ENCODE measurements at places on chromosomes 3 and 15.
A peak's percentile ranks its signal among the peaks of the same experiment; 100 is the strongest.

- DNase-seq, result no peak
Measured at GRCh38 chr3:112786881-112787579, 59.6 kb downstream of the CD200R1L start.

- no peak for DNase-seq
Measured at GRCh38 chr3:138230525-138230924, 43.4 kb downstream of the ARMC8 start.

GRCh38 chr3:193902607-193903511 lies 233.1 kb upstream of the HES1 start:
- no peak for DNase-seq

DNA sequence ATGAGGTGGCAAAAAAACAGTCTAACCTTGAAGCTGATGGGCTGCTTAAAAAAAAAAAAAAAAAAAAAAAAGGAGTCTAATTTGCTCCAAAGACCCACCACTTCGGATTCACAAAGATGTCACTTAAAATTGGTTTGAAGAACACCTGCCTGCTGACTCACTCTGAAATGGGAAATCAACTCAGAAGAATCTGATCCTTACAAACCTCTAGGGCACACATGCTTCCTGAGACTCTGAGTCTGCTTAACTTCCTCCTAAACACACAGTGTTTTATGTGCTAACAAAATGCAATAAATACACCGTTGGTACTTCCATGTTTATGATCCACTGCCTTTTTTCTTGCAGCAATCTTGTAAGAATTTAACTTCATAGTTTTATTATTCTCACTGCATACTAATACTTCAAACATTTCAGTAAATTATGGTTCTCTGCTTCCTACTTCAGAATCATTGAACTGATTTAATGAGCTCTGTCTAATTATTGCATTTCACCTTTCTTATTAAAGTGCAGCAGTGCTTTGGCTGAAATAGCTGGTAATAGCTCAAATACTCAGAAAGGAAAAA lies 73.0 kb upstream of the FRMD4B start:
- DNase-seq, result no peak

DNA sequence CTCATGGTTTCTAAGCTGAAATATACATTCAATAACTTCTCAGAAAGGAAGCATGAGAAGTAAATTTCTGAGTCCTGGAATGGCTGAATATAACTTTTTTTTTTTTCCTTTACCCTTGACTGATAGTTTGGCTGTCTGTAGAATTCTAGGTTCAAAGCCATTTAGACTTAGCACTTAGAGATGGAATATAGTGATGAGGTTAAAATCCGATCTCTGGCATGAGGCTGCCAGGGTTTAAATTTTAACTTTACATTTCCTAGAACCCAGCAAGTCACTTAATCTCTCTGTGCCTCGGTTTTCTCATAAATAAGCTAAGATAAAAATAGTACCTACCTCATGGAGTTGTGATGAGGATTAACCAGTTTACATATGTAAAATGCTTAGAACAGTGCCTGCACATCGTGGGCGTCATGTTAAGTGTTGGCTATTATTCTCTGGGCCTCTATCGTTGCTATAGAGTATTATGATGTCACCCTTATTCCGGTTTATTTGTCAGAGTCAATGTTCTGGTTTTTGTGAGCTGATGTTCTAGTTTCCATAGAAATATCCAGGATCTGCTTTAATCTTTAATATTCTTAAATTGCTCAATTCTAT lies 199.8 kb upstream of the TLE3 start:
- DNase-seq, result no peak

DNA sequence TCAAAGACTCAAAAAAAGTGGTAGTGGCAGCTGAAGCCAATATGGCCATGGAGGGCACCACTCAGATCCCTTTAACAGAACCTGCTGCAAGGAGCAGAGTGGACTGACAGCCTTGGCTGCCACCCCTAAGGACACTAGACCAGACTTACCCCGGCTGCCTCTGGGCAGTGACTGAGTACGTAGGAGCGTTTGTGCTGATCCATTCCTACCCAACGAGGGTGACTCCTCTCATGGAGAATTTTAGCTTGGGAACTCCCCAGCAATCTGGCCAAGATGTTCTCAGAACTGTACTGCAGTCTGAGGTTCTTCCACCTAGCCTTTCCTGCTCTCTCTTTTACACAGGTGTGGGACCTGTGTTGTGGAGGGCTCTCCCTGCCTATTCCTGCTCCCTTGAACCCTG lies 22.1 kb downstream of the CLEC3B start:
- no peak for DNase-seq

GRCh38 chr15:74122403-74123130 lies 7.8 kb upstream of the ISLR2 start:
- no peak for DNase-seq

DNA sequence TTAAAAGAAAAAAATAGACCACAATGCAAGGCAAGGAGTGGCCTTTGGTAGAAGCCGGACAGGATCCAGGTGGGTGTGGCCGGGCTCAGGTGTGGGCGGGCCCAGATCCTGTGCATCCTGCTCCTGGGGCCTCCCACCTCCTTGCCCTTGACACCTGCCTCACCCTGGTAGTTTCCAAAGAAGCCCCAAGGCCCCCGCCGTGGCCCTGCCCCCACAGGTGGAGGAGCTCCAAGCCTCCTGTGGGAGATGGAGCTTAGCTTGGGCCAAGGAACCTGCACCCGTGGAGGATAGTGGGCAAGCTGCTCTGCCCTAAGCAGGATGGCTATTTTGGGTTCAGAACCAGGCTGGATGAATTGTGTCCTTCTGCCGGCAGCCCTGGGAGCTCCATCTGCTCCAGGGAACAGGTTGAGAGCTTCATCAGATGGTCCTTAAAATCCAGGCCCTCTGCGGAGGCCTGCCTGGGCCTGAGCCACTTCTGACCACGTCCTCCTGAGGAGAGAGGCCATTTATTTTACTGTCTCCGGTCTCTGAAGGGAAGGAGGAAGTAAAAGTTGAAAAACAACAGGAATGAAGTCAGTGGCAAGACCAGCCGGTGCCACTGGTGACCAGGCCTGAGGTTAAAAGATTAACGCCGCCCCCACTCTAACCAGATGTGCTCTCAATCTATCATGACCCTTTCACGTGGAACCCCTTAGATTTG lies 53.9 kb upstream of the KLF13 start:
- no peak for DNase-seq

GRCh38 chr3:165463531-165463930 lies 267.3 kb upstream of the SLITRK3 start:
- no peak for DNase-seq

GRCh38 chr15:43325039-43325684 lies 5.2 kb downstream of the LCMT2 start:
- no peak for DNase-seq

DNA sequence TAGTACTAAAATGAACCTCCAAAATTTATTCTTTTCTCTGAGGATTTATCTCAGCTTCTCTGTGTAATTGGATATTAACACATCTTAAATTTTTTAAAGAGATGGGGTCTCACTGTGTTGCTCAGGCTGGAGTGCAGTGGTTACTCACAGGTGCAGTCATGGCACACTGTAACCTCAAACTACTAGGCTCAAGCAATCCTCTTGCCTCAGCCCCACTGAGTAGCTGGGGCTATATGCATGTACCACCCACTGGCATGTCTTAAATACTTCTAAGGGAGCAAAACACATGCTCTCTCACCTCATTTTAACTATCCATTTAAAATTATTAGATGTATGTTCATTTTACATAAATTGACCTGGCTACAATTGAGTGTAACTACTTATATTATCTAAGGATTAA lies 11.3 kb upstream of the TMEM87A start:
- DNase-seq, result no peak

DNA sequence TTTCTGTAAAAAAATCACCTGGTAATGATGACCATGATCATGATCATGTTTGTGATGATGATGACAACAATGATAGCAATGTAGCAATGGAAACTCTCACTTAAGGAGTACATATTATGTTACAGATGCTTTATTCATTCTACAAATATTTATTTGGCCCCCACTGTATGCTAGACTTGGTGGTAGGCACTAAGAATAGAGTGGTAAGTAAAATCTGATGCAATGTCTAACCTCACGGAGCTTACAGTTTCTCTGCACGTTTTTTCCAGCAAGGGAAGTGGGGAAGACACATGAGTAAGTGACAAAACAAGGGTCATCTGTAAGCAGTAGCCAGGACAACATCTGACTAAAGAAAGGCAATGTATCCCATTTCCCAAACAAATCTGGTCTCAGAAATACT lies 199.4 kb upstream of the MRPL3 start:
- no peak for DNase-seq

DNA sequence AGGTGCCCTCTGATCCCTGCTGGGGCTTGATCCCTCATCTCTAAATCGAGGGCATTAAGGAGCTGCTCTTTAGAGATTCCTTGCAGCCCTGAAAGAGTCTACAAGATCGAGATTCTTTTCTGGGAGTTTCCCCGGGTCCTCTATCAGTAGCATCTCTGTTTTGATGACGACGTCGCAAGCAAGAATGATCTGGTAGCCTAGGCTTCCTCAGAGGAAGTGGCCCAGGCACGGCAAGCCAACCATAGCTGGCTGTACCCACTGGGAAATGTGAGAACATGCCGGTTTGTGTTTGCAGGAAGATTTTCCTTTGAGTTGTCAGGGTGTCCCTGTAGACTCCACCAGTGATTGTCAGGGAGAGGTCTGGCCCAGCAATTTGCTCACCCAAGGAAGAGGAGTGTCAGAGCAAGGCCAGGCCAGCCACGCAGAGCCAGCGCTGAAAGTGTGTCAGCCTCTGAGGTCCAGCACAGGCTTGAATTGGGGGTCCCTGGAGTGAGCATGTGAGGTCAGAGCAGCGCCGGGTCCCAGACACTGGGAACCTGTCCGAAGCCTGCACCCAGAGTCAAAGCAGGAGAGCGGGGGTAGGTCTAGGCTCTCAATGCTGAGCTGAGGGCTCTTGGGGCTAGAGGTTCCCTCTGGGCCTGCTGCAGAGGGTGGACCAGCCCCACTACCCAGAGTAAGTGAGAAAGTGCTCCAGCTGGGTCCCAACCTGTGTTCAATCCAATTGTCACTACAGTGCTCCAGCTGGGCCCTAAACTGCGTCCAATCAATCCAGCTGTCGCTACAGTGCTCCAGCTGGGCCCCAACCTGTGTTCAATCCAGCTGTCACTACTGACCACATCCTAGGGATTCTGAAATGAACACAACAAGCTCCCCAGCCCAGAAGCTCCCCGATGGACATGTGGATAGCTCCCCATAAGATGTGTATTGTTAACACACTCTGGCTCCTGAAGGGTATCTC lies 95.7 kb downstream of the CHDH start:
- DNase-seq, result no peak

DNA sequence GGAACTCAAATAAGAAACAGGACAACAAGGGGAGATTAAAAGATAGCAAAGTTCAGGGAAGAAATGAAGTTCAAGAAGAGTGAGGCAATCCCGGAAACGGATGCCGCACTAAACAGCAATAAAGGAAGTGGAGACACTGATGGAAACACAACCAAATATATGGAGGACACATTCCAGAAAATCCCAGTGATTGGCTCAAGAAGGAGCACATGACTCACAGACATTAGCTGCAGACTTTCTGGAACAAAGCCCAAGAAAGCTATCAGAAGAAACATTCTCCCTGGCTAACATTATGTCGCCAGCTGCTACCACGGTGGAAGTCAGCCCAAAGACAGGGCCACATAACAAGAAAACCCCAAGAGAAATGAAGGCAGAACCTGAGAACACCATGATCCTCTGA lies 18.1 kb upstream of the VGLL4 start:
- DNase-seq, result no peak

- no peak for DNase-seq
Measured at GRCh38 chr3:159038405-159038804, 236.6 kb downstream of the MFSD1 start.

GRCh38 chr3:102718651-102719050 lies 283.8 kb downstream of the ZPLD1 start:
- no peak for DNase-seq

GRCh38 chr3:143090976-143091837 lies 28.4 kb upstream of the CHST2 start:
- DNase-seq, result no peak

GRCh38 chr15:57586661-57587424 lies 4.9 kb upstream of the MYZAP start:
- DNase-seq, result peak; percentile 3

Data from GM12864 (cell line).